Cardiac fibroblast (primary cell): ENCODE measurements at places on chromosomes 1 and 21.

GRCh38 chr1:83822208-83822607, 176.7 kb downstream of the TTLL7 start:
- DNase-seq, result peak; percentile 61

DNA sequence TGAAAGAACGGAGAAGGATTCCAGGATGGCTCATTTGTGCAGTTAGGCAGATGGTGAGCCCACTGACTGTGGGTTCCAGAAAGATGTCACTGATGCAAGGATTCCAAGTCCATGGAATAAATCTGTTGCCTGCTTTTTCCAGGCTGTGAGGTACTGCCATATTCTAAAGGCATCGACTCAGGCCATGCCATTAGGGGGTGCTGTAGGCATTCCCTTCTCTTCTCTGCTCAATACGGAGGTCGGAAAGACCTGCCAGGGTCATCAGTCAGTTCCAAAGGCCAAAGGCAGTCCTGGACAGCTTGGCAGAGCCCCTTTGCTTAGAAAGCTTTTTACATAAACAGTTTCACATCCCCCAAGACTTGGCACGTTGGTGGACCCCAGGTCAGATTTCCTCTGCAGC, 31.7 kb upstream of the TMEM125 start:
- DNase-seq, result peak; percentile 81

DNA sequence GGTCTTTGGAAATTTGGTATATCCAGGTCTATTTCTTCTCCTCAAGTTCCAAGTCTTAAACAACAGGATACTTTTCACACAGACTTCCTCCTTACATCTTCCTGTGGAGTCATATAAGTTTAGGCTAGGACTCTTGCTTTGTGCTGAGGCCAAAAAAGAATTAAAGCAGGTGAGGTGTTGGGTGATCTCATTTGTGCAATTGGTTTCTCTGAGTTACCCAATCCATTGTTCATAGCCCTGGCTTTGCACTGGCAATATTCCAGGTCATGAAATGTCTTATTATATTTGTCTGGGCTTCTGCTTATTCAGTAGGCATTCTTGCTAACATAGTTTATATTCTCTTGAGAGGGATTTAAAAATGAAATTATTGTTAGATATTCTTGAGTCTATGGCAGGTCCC, 14.1 kb upstream of the KIAA0040 start:
- no peak for DNase-seq

GRCh38 chr1:174072581-174072980, 50.4 kb upstream of the RC3H1 start:
- no peak for DNase-seq

DNA sequence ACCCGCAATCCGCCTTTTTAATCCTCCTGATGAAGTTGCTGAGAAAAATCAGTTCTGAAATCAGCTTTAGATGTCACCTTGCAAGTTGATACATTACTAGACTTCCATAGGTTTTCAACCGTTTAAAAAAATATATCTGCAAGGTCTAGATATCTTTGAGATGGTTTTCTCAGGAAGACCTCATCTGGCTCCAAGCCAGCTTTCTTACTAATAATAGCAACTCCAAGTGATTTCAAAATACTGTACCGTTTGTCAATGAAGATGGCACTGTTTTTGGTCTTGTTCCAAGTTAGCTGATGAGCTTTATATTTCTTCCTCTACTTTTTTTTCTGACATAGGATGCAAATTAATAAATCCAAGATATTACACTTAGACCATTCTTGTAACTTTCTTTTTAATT, 40.3 kb downstream of the LRRC8C start:
- peak; percentile 25 for DNase-seq

DNA sequence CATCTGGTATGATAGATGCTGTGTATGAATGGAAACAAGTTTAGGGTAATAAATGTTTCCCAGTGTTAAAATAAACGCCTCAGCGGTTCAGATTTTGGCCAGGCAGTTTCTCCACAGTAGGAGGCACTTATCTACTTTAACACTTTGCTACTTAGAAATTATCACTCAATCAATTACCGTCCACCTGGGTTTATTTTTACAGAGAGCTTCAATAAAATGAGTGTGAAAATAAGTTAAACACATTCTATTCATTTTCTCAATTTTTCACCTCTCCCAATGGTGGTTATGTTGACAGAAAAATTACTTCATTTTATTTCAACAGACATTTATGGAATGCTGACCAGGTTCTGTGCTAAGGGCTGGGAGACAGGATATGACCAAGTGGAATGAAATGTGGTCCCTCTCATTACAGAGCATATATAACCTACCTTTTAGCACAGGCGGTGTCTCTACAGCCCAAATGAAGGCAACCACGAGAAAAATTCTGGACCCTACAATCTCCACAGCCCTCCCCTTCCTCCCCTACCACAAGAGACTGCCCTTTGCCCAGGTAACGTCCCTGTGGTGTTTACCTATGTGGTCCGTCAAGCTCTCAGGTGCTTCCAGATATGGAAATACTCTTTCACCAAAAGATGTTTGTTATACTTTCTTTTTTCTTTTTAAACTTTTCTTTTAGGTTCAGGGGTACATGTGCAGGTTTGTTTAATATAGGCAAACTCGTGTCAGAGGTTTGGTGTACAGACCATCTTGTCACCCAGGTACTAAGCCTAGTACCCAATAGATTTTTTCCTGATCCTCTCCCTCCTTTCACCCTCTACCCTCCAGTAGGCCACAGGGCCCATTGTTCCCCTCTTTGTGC, 105.5 kb downstream of the HLCS start:
- DNase-seq, result peak; percentile 65
